ENCODE measurements at places on chromosomes 12 and 14.

GRCh38 chr12:72836194-72836593, 564.0 kb downstream of the TRHDE start:
- DNase-seq, result no peak

DNA sequence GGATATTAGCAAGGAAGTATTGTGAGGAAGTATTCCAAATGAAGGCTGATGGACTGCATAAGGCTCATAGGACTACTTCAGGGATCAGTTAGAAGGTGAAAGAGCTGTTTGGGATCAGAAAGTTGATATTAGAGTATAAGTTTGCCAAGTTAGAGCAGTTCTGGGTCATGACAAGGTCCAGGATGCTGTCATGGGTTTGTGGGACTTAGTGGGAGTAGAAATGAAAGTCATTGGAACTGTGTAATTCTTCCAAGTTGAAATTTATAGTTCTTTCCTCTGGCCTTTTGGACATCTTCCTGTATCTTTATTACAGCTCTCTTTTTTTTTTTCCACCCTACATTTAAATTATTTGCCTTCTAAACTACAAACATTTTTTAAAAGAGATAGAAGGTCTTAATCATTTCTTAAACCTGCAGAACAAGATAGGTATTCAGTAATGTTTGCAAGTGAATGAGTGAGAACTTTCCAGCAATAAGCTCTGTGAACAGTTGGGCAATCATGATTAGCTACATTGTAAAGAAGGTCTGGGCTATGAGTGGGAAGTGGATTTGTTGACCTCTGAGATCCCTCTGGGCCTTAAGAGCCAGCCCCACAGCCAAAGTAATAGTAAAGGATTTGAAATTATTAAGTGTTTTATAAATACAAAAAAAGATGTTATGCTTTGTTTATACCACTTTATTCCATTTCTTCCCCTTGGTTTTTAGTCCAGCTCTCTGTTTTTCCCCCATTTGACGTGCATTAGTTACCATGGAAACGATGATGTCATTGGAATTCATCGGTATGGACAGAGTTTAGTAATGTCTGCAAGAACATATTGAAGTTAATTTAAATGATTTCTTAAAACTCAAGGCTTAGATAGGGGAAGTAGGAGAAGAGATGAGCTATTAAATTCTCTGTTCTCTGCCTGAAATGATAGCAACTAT, 247.9 kb upstream of the ARHGAP5 start:
- DNase-seq, result peak; percentile 56

- peak; percentile 33 for DNase-seq
Observed at GRCh38 chr14:53542732-53543131, 389.6 kb upstream of the DDHD1 start.

DNA sequence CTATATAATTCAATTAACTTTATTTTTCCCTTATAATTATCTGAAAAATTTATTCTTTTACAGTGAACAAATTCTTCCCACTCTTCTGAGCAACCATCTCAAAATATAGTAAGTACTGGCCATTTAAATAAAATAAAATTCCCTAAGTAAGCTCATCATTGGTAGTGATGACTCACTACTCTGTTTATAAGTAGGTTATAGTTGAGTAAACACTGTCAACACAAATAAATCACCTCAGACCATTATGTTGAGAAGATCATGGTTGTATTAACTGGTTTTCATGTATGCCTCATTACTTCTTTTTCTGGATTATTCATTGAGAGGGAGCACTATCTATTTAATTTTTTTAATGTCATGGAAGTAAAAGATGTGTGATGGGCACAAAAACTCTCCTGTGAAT, 220.5 kb downstream of the SEC23A start:
- DNase-seq, result no peak

DNA sequence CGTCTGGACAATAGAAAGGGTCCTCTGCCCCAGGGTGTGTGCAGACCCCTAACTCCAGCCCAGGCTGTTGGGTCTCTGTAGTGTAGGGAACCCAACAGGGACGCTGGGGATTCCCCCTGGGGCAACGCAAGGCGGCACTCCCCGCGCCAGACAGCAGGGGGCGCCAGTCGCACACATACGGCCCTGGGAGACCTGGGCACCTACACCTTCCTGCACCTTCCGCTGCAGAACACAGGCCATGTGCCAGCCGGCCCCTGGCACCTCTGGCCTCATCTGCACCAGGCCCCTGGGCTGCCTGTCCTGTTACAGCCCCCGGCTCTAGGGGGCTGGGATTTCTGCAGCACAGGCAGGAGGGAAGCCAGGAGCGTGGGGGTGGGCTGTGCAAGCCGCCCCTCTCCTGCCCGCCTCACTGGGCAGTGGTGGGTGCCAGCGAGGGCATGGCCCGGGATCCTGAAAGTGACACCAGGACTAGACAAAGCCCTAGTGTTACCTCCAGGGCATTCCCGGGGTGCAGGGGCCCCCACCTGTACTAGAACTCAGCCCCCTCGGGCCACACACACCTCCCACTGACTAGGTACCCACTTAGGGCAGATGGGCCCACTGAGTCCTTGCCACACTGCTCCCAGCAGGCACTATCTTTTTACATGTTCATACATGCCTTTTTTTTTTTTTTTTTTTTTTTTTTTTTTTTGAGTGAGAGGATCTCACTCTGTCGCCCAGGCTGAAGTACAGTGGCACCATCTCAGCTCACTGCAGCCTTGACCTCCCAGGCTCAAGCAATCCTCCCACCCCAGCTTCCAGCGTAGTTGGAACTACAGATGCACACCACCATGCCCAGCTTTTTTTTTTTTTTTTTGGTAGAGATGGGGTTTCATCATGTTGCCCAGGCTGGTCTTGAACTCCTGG, 37.5 kb downstream of the CCNK start:
- DNase-seq, result no peak

- DNase-seq, result peak; percentile 17
Observed at GRCh38 chr14:85463512-85463911, 66.4 kb upstream of the FLRT2 start.

- no peak for DNase-seq
Observed at GRCh38 chr12:39959467-39959866, 146.4 kb downstream of the SLC2A13 start.

- DNase-seq, result no peak
Observed at GRCh38 chr12:2333491-2334195, 280.9 kb downstream of the CACNA1C start.

GRCh38 chr12:89225401-89225800, 126.9 kb downstream of the DUSP6 start:
- peak; percentile 96 for DNase-seq

GRCh38 chr14:78567343-78567742, 397.2 kb downstream of the NRXN3 start:
- no peak for DNase-seq

DNA sequence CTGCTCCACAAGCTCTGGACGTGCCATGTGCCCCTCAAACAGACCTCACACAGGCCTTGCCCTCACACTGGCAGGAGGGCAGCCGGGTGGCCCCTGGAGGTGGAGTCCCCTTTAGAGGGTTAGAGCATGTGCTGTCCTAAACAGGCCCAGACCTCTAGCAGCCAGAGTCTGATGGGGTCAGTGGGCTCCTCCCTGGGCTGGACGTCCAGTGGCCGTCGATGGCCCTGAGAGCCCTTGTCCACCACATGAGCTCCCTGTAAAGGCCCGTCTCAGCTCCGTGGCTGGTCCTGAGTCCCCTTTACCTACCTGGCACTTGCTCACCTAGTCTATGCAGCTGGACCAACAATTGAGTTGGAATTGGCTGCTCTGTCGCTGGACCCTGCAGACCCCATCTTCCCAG, 3.8 kb downstream of the TMEM179 start:
- DNase-seq, result no peak

- peak; percentile 23 for DNase-seq
Observed at GRCh38 chr12:30694412-30695198, 1.1 kb downstream of the IPO8 start.

- DNase-seq, result no peak
Observed at GRCh38 chr12:3885277-3886094, 12.3 kb upstream of the PARP11 start.

All from foreskin keratinocyte (primary cell).